ENCODE measurements at places on chromosomes 7 and 10. TPM values are rescaled to one million over a fixed set of nuclear protein-coding genes. Genes with fewer than 3 reads are reported as not detected.

- no peak for DNase-seq
Measured at GRCh38 chr7:105906695-105907094, 30.3 kb upstream of the ATXN7L1 start.

DNA sequence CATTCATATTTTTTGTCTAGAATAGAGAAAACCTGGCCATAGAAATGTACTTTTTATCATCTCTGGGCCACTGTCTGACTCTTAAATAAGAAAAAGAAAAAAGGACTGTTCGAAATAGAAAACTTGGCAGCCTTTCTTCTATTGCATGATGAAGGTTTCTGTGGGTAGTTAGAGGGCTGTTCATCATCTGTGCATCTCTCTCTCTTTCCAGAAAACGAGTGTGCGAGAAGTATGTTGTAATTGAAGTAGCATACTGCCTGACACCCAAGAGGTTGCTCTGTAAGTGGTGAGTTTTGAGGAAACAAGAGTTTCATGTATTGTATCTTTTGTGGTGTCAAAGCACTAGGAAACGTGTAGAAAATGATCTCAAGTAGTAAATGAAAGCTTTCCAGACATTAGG is 343.2 kb upstream of the TMEM229A start:
- no peak for DNase-seq

DNA sequence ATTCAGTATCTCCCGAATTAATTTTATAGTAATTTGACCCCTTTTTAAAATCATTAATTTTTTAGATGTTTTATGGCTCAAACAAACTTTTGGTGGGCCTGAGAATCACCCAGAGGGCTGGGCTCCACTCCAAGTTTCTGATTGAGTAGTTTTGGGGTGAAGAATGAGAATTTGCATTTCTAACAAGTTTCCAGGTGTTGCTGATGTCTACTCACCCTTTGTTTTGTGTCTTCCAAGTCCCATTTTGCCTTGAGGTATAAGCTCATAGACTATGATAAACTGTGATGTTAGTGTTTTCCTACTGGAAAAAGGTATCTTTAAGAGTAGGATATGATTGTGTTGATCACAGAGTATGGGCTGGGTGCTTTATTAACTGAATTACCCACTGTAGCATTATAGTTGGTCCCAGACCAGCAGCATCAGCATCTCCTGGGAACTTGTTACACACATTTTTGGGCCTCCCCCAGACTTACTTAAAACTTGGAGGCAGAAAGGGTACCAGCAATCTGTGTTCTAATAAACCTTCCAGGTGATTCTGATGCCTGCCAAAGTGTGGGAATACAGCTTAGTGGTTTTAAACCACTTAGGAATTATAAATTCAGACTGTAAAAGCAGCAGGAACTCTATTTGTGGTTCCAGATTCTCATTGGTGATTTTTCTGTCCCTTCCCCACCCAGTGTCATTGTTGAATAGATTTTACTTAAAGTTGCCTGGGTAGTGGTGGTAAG is 19.1 kb downstream of the ZNRF2 start:
- no peak for DNase-seq

DNA sequence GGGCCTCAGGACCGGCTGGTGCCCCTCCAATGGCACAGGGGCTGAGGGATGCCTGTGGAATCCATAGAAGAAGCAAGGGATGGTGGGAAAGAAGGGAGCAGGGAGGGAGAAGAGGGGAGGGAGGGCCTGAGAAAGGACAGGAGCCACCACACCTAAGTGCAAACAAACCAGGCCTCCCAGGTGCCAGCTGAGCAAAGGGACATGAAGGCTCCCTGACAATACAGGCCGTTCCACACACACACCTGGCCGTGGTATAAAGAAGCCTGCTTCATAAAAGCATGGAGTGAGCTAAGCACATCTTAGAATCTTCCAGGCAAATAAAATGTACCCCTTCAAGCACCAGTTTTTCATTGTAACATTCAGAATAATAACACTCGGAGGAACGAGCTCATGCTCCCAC is 54.0 kb downstream of the OAT start:
- DNase-seq, result peak; percentile 72

BHLHA15 gene
- 90.9 TPM for total RNA-seq

STAMBPL1 gene
- 3.6 TPM for total RNA-seq
